CD14-positive monocyte (primary cell): ENCODE measurements at places on chromosomes 2 and 18.

GRCh38 chr2:17571681-17572080 lies 31.2 kb downstream of the VSNL1 start:
- DNase-seq = no peak

- DNase-seq = peak; percentile 37
Measured at GRCh38 chr2:45652090-45653031, 886 bp downstream of the PRKCE start.

- DNase-seq = no peak
Measured at GRCh38 chr2:65186093-65186868, 41.4 kb upstream of the ACTR2 start.

DNA sequence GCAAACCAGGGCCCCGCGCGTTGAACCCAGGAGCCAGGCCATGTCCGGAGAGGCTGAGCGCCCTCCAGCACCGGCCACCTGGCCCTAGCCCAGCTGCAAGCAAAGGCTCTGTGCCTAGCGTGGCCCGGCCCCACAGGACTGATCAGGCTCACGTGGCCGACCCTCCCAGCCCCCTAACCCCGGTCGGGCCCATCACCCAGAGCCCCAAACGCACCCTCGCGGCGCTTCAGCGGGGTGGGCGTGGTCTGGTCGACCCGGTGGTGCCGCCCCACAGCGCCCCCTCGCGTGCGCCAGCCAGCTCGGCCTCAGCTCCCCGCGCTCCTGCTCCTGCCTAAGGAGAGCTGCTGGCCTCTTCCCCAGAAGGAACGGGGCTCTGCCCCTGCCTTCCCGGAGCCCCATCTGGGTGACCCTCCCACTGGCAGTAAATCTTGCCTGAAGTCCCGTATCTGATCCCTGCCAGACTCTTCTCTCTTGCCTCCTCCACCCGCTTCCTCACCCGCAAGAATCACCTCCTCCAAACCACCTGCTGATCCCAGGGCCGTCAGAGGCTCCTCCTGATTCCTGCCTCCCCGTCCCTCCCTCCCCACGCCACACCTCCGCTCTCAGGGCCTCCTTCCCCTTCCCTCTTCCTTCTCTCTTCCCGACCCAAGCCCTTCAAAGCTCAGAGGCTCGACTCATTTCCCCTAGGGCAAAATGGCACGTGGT lies 12.3 kb upstream of the TEX51 start:
- DNase-seq = peak; percentile 60

DNA sequence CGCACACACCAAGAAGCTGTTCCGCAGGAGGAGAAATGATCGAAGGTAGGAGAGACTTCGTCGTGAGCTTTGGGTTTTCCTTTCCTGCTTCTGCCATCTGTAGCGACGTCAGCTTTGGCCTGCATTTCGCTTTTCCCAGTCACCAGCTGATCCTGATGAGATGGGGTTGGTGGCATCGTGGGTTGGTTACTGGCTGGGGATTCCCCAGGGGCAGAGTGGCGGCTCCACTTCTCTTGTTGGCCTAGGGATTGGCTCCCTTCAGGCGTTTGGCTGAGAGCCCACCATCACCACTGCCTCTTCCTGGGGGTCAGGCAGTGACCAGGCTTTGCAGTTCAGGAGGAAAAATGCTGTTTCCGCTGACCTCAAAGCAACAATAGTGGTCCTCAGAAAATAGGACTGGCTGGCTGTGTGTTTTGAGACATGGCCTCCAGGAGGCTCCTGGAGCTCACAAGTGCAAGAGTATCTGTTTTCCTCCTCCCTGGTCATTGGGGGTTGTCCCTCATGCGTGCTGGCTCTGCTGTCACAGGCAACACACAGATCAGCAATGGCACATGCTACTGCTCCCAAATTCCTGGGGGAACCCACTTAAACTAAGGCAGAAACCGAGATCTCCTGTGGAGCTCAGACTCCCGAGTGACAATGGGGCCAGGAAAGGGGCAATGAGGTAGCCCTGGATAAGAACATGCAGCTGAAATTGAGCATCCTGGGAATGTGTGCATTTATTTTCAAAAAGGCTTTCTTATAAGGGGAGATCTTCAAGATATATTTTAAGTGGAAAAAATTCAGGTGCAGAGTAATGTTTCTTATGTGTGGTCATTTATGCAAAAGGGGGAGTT lies 173.0 kb downstream of the CTIF start:
- DNase-seq = peak; percentile 30

DNA sequence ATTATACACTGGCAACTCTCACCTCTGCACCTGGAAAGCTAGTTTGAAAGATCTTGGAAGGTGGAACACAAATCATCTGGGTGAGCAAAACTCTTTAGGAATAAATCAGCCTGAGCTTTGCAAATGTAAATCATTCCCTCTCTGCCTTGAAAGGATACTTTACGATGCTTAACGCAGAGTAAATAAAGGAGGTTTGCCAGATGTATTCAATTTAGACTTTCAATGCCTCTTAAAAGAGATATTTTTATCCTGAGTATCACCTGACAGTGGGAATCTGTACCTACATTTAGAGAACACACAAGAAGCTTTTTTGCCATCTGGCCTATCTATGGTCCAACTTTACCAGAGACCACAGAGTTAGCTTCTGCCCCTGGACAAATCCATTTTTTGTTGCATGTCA lies 983.2 kb upstream of the CDH2 start:
- DNase-seq = no peak

DNA sequence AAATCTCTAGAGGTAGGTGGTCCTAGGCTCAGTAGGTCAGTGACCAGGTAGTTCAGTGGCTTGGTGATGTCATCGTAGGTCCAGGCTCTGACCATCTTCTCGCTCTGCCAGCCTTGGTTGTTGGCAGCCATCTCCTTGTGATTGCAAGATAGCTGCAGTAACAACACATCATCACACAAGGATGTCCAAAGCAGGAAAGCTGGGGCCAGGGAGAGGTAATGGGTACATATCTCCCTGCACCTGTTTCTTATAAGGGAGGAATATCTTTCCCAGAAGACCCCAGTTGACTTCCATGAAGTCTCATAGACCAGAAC lies 60.5 kb downstream of the ANKRD44 start:
- DNase-seq = no peak

DNA sequence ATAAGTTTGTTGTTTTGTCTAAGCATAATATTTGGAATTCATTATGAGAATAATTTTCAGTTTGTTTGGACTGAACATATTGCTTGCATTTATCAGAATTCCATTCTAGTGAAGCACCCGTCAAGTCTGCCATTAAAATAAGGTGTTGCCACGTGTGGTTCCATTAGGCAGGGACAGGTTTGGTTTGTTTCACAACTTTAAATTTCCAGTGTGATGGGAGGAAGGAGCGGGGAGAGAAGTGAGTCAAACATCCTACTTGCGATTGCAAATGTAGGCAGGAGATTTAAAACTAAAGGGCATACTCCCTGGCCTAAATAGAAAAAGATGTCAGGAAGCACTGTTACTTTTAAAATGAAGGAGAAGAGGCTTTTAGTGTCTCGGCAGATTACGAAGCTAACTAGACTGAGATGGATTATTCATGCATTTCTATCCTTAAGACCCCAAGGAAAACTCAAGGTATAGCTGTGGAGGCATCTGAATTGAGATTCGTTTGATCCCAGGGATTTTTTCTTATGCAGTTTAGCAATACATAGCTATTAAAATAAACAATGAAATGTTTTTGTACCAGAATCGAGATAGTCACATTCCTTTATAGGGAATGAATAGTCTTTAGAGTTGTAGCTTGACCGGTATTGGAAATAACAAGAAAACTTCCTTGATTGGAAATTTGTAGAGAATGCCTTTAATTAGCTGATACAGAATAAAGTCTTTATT lies 19.8 kb downstream of the GRHL1 start:
- no peak for DNase-seq

- DNase-seq = no peak
Measured at GRCh38 chr2:2503864-2504418, 172.9 kb upstream of the MYT1L start.

DNA sequence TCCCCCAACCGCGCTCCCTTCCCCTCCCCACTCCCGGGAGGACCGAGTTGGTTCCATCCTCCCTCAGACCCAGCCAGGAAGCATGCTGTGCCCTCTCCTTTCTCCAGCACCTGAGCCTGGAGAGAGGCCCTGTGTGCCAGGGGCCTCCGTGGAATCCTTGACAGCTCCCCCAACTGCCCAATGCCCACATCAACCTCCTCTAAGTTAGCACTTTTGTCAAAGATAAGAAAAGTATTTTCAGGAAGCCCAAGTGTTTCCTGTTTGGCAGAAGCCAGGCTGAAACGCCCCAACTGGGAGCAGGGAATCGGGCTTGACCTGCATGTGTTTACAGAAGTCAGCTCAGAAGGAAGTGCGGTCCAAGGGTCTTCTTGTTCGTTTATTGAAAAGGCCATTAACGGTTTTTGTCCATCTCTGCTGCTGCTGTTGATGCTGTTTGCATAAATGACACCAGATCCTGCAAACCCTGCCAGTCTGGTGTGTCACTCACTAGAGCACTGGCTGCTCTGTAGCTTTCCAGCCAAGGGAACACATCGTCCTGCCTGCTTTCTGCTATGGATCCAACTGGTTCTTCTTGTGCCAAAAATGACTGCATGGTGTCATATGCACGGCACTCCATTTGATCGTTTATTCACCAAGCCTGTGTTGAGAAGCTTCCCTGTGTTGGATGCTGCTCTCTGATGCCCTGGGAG lies 35.4 kb upstream of the COL6A3 start:
- no peak for DNase-seq

DNA sequence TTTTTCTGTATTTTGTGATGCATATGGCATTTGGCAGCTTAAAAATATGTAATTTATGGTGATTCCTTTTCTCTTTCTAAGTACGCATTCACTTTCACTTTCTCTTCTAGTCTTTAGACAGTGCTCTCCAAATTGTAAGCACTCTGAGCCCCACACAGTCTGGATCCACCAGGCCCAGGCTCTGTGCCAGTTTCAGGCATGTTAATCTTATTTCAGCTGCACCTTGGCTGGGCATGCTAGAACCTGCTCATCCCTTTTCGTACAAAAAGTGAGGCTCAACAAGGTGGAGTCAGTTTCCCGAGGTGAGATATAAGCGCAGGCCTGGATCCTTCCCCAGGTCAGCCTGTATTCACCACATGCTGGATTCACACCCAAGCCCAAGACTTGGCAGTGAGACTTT lies 203.9 kb downstream of the MTX2 start:
- DNase-seq = no peak

- DNase-seq = no peak
Measured at GRCh38 chr2:47373747-47374146, 29.2 kb upstream of the MSH2 start.

DNA sequence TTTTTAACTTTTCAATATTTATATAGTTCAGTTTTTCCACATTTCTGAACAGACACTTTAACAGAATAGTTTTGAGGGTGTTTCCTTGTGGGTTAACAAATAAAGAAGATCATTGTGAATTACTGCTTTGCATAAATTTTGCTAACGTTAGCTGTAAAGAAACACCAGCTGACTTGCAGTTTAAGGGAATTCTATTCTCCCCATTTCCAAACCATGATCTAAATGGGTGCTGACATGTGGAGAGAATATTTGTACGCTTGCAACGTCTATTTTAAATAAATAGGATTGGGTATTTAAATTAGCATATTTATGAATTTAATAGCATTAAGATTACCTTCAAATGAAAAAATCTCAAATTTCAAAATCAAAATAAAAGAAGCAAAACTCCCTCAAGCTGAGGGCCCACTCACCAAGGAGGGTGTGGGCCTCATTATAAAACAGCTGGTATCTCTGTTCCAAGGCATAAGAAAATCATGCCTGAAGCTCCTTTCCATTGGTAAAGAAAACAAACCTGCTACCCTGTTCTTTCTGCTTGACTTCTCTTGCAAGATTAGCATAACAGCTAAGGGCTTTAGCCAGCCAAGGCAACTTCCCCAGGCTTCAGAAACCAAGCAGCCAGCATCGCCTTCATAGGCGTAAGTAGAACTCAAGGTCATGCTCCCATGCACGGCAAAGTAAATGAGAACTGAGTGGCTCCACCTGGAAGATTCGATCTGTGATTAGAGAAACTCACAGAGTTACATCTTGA lies 3.2 kb downstream of the MRO start:
- no peak for DNase-seq

- no peak for DNase-seq
Measured at GRCh38 chr18:45248240-45248903, 366.9 kb upstream of the SLC14A2 start.

GRCh38 chr2:120864981-120865380 lies 129.3 kb downstream of the GLI2 start:
- no peak for DNase-seq

DNA sequence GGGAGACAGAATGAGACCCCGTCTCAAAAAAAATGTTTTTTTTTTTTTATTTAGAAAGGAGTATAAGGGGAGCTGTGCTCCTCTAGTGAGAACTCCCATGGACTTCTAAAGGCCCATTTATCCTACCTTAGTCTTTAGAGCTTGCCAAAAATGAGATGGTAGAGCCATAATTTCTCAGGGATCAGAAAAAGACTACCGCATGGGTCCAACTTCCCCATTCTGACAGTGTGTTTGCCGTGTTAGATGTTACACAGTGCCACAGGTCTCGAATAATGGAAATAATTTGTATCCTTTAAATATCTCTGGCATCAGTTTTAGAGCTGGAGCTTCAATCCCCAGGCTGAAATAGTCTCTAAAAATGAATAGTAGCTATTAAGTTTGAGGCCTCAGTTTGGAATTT lies 6.0 kb upstream of the SLC39A10 start:
- DNase-seq = peak; percentile 49

- no peak for DNase-seq
Measured at GRCh38 chr2:241949736-241950412, 80.3 kb downstream of the RTP5 start.

DNA sequence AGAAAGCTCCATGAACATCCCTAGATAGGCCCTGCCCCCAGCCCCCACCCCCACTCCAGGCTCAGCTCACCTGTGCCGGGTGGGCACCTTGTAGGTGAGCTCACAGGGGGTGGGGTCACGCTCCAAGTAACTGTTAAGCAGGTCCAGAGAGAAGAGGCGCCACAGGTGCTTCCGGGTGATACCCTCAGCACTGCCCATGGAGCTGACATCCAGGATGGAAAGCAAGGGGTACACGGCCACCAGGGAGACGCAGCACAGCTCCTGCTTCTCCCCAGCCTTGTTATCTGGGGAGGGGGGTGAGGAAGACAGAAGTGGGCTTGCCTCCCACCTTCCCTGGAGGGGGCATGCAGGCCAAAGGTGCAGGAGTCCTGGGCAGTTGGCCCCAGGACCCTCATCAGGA lies 21.9 kb downstream of the CFAP65 start:
- no peak for DNase-seq

GRCh38 chr18:51248685-51249084 lies 51.2 kb upstream of the MEX3C start:
- no peak for DNase-seq

DNA sequence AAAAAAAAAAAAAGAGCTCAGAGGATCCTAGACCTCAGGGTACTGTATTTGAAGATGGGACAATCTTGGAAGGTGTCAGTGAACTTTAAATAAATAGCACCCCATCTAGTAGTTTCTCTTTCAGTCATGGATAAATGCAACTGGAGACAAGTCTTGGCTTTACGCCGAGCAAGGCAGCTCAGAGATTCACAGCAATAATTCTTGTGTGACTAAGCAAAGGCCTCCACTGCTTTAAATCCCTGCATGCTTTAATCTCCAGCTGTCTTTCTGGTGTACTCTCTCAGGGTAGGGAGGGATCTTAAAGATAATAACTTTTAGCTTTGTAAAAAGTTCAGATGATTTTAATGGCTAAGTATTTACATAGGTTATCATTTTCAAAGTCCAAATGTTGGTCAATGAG lies 36.3 kb downstream of the NRXN1 start:
- DNase-seq = no peak
